ENCODE measurements at places on chromosomes 7 and 10. TPM values are rescaled to one million over a fixed set of nuclear protein-coding genes. Genes with fewer than 3 reads are reported as not detected.

- DNase-seq = no peak
Measured at GRCh38 chr7:46565253-46566096, 644.4 kb upstream of the IGFBP3 start.

LRGUK gene
- total RNA-seq = 0.04 TPM

GRCh38 chr7:923108-924041, 31.1 kb downstream of the ADAP1 start:
- DNase-seq = peak; percentile 41

DNA sequence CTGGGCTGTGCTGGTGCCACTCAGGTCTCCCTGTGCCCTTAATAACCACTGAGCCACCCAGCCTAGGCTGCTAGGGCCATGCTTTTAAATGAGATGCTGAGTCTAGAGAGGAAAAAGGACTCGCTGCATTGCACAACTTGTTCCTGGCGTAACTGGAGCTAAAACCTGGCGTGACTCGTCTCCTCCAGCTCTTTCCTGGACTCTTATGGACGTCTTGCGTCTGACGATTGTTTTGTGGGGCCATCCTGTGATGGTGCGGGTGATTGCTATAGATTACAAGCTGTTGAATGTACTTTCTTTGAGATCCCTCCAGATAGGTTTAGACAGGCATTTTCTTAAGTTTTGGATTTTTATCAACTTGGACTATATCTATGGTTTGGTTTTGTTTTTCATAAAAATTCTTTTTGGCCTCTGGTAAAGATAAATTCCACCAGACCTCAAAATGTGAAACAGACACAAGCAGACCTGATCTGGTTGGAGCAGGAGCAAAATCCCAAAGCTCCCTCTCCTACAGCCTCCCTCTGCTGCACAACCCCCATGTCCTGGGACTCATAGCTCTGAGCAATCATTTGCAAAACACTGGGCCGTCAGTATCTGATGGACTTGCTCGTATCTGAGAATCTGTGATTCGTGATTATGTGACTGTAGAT, 230.3 kb downstream of the ARHGAP12 start:
- DNase-seq = no peak

GRCh38 chr7:152476551-152476950, 40.7 kb upstream of the KMT2C start:
- no peak for DNase-seq

GRCh38 chr7:66110856-66111255, 3.8 kb upstream of the CRCP start:
- peak; percentile 48 for DNase-seq

DNA sequence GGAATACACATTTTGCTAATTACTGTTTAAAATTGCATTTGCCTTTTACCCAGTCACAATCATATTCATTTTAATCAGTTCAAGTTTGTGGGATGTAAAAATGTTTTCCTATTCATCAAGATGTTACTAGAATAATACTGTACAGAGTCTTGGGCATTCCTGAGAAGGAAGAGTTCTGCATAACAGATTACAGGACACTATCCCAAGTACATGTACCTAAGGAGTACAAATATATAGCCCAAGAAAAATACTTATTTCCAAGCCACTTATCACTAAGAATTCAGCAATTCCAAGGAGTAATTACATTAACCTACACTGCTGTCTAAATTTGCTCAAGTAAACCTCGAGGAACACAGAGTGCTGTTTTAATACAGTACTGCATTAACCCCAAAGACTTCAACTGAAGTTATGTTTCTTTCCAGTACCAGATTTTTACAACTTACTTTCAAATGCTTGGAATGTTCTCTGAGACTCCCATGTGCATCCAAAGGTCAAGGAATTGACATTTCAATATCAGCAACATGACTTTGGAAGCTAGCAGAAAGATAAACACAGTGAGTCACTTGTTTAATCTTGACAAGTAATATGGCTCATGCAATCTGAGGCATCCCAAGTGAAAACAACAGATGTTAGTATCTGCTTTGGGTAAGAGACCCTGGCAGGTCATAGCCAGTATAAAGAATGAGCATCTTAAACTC, 125.4 kb upstream of the BET1 start:
- DNase-seq = no peak

- no peak for DNase-seq
Measured at GRCh38 chr7:104772405-104773345, 241.3 kb upstream of the KMT2E start.

DNA sequence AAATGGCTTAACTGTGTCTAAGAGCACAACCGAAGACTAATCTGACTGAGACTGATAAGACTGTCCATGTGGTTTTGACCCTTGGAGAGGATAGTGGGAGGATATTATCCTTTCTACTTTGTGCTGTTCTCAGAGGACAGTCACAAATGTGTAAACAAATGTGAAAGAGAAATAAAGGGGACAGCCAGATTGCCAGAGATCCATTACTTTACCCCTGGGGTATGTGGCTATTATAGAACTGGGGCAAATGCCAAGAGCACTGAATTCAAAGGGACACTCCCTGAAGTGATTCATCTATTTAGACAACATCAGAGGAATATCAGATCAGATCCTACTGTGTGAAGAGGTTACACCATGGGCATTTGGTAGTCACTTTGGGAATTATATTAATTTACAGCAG, 154.7 kb downstream of the RNLS start:
- DNase-seq = no peak

DMBT1 gene
- 4.1 TPM for total RNA-seq

- DNase-seq = no peak
Measured at GRCh38 chr7:23864973-23865372, 155.0 kb downstream of the STK31 start.

DNA sequence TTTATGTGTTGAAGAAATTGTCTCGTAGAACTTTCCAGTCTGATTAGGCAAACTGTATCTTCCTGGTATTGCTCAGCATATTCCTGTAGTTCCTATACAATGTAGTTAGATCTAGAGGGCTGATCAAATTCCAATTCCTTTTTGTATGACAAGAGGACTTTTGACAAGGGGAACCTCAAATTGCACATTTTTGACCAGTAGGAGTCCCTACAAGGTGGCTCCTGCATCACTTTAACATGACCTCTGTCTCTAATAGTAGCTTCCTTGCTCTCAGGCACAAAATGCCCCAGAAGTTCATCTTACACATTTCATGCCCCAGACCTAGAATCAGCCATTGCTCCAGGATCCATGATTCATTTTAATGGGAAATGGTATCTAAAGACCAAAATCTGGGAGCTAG, 18.7 kb downstream of the HERPUD2 start:
- DNase-seq = no peak

OPN1SW gene
- not detected for total RNA-seq

DNA sequence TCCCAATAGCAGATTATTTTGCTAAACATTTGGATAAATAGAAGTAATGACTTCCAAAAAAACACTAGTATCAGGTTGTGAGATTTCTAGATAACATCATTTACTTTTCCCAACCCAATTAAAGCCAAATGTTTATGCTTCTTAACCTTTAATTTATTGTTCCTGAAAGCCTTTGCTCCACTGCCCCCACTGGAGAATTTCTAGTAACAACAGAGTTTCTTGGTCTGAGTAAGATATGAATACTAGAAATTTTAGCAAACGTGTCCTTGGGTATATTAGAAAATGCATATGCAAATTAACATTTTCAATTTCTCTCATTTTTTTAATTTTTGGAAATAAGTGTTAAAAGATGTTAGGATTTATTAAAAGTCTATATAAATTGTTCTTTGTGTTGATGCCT, 958.0 kb upstream of the PHF14 start:
- DNase-seq = no peak

- DNase-seq = no peak
Measured at GRCh38 chr10:132113766-132114365, 48.1 kb downstream of the JAKMIP3 start.

PNLIP gene
- not detected for total RNA-seq

DNA sequence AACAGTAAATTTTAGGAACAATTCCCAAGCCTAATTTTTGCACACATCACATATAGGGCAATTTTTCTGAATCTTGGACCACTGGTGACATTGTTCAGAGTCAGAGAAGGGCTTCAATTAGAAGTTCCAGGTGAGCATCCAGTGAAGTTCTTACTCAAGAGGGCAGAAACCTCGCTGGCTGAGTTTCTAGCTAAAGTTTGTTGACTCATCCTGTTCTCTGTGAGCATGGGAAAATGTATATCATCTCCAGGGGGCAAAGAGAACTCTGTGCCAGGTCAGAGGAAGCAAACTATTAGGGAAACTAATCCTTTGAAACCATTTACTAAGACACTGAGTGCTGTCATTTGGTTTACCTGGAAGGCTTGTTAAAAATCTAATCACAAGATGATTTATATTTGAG, 695.6 kb upstream of the IGFBP3 start:
- no peak for DNase-seq

GRCh38 chr7:98038731-98039130, 48.7 kb upstream of the OCM2 start:
- DNase-seq = no peak

- DNase-seq = no peak
Measured at GRCh38 chr7:143733876-143734275, 23.6 kb downstream of the CTAGE6 start.

VGF gene
- total RNA-seq = 0.18 TPM

GRCh38 chr10:96532523-96532922, 18.8 kb upstream of the TLL2 start:
- DNase-seq = no peak

GRCh38 chr10:100745882-100746783, 751 bp downstream of the PAX2 start:
- DNase-seq = peak; percentile 53

GRCh38 chr10:17074541-17074847, 55.1 kb downstream of the CUBN start:
- DNase-seq = no peak

EN2 gene
- total RNA-seq = 0.81 TPM

- DNase-seq = no peak
Measured at GRCh38 chr10:98096316-98096715, 38.1 kb upstream of the R3HCC1L start.

- DNase-seq = peak; percentile 66
Measured at GRCh38 chr7:145848691-145849090, 267.9 kb upstream of the CNTNAP2 start.

GPR85 gene
- total RNA-seq = 13.2 TPM

DNA sequence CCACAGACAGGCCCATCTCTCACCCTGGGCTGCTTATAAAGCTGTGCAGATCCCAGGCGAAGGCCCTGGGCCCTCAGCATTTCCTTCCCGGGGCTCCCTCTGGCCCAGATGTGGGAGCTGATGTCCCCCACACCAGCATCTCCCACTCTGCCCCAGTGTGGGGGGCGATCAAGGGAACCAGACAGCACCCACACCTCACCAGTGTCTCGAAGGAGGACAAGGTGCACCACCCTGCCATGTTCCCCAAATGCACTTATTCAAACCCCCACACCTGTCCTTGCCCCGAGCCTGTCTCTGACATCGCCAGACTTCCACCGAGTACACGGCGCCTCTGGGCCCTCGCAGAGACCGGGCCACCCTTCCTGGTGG, 19.6 kb downstream of the DPYSL4 start:
- DNase-seq = no peak

- no peak for DNase-seq
Measured at GRCh38 chr10:103616705-103617601, 123.4 kb downstream of the NEURL1 start.

CCDC172 gene
- total RNA-seq = not detected

GRCh38 chr7:158527915-158528502, 59.6 kb downstream of the PTPRN2 start:
- no peak for DNase-seq

DNA sequence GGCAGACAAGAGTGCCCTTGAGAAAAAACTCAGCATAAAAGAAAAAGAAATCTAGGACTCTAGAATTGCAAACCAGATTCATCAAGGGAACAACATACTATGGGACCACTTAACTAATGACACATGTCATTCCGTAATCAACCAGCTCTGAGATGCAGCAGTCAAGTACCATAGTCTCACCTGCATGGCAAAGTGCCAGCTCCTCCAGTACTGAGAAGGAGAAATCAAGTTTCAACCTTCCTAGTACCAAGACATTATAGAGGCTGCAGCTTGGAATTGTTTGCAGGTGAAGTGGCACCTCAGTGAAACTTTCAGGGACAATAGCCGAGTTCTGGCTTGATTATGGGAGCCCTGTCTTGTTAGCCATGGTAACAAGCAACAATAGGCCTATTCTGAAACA, 11.5 kb downstream of the STEAP1 start:
- no peak for DNase-seq

DNA sequence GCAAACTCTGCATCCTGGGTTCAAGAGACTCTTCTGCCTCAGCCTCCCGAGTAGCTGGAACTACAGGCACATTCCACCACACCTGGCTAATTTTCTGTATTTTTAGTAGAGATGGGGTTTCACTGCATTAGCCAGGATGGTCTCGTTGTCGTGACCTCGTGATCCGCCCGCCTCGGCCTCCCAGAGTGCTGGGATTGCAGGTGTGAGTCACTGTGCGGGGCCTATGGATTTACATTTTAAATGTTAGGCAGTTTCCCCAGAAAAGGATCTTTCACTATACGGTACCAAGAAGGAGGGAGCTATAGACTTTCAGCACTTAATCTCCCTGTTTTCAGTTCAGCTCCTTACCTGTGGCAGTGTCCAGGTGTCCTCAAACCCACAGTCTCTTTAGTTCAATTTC, 50.8 kb downstream of the SIRT1 start:
- DNase-seq = no peak

IDE gene
- total RNA-seq = 24.8 TPM

DNA sequence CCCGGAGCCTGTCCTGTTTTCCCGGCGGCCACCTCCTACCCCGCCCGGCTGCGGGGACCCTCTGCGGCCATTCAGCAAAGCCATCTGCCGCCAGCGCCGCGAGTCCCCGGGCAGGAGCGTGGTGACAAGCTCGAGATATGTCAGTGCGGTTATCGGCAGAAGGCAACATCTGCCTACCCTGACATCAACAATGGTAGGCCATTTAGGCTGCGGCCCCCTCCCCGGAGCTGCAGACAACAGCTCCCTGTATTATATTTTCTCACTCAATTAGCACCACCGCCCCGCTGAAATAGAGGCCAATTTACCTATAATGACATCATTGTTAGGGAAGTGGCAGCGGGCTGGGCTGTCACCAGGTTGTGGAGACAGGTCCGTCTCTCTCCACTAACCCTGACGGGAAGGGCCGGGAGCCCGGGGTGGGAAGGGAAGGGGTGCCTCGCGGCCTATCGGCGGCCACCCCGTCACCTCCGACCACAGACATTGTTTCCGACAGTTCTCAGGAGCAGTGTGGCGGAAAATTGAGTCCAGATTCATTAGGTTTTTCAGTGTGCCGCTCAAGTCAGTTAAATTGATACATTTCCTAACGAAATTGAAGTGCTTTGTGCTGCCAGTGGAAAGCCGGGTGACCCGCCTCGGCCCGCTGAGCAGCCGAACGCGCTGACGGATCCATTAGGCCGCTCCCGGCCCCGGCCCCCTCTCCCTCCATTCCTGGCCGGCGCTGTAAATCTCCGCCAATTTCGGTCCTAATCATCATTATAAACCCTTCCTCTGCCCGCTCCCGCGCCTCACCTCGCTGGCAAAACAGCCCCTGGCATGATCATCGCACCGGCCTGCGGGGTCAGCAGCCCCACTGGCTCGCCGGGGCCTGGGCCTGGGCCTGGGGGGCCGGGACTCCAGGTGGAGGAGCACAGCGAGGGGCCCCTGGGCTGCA, 43.0 kb downstream of the UNCX start:
- no peak for DNase-seq

GRCh38 chr10:49474901-49475300, 64.0 kb downstream of the ERCC6 start:
- DNase-seq = no peak

GRCh38 chr7:72540923-72541322, 128.8 kb upstream of the CALN1 start:
- DNase-seq = no peak

GRCh38 chr10:109770663-109771062, 152.6 kb downstream of the XPNPEP1 start:
- DNase-seq = no peak

All from SJCRH30 (cell line).